ENCODE measurements at places on chromosomes 3 and 15.
A peak's percentile ranks its signal among the peaks of the same experiment; 100 is the strongest.

- no peak for DNase-seq
These were observed 549.5 kb downstream of the PYDC2 start for GRCh38 chr3:192010490-192010889.

GRCh38 chr3:9147215-9147895 lies 102.1 kb downstream of the SRGAP3 start:
- peak; percentile 17 for DNase-seq

DNA sequence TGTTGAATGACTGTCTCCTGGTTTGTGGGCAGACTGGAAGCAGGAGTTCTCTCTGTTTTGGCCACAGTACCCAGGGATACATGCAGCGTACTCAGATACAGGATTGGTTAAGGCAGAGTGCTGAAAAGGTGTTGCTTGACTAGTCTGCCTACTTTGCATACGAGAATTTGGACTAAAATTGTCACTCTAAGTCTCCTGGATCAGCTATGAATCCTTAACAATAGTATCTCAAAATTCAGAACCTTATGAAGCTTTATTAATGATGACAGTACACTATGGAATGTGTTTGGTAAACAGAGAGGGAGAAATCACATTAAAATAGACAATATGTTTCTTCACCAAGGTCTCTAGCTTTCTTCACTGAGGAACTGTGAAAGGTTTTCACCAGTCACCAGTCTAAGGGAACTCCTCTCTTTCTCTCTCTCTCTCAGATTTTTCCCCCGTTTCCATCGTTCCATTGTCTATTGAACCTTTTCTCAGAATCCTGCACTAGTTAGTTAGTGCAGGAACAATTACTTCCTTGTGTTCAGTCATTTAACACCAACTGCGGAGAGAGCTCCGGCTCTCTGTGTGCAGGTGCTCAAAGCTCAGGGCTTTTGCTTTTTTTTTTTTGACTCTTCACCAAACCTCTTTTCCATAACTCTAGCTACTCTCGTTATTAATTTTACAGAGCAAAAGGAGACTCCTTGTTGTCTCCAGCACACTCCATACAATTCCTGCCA lies 85.9 kb upstream of the FNDC3B start:
- no peak for DNase-seq

GRCh38 chr15:70433586-70434324 lies 329.6 kb downstream of the UACA start:
- no peak for DNase-seq

GRCh38 chr15:70299931-70300869 lies 202.5 kb upstream of the TLE3 start:
- no peak for DNase-seq

- no peak for DNase-seq
These were observed 29.8 kb upstream of the APOD start for GRCh38 chr3:195613468-195614069.

DNA sequence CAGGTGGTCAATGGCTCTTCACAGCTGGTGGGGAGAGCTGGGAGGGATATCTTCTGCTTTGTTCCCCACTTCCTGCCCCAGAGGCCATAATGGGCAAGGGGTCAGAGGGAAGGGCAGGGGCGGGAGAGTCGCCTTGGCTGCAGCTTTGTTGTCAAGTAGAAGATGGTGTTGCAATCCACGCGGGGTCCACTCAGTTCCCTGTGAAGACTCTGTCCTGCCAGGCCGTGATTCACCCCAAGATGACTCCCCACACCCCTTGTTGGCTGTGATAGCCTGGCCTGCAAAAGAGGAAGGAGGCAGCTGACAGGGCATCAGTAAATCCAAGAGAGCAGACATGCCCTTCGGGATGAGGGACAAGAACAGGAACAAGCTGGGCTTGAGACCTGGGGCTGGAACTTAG lies 6.9 kb downstream of the GALNT15 start:
- peak; percentile 37 for DNase-seq

All from fibroblast of skin of right biceps (primary cell).